ENCODE measurements at places on chromosomes 3 and 15. TPM values are rescaled to one million over a fixed set of nuclear protein-coding genes. Genes with fewer than 3 reads are reported as not detected.

ULK3 gene
- 25.2 TPM for polyA plus RNA-seq

CD86 gene
- polyA plus RNA-seq = 1.2 TPM

- no peak for DNase-seq
These were observed 30.2 kb downstream of the TSPAN3 start for GRCh38 chr15:77040673-77041072.

DNA sequence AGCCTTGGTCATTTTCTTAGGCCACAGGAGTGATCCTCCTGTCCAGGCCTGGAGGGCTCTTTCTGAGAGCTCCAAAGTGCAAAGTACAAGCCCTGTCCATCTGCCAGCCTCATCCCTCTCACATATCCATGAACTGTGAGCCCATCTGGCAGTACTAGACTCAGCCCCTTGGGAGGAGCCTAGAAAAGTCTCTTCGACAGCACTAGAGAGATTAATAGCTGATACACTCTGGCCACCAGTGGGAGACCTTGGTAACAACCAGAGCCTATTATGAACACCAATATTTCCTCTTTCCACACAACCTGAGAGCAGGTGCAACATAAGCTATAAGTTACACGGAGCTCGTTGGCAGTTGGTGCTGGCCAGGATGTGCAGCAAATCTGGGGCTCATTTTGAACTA is 59.5 kb upstream of the DCLK3 start:
- DNase-seq = peak; percentile 15

DNA sequence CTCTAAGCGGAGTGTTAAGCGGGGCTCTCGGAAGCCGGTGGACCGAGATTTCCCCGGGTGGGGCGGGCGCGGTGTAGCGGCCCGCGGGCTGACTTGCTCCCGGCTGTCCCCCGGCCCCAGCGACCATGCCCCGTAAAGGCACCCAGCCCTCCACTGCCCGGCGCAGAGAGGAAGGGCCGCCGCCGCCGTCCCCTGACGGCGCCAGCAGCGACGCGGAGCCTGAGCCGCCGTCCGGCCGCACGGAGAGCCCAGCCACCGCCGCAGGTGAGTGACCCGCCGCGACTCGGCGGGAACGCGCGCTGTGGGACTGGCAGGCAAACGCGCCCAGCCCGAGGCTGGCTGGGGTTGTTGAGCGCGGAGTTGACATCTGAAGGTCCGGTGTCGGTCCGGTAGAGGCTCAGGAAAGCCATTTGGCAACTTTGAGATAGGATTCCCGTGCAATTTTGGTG is 1.3 kb downstream of the SMC4 start:
- peak; percentile 24 for DNase-seq

- DNase-seq = no peak
These were observed 89.4 kb downstream of the ADAMTS17 start for GRCh38 chr15:100252359-100252758.

DNA sequence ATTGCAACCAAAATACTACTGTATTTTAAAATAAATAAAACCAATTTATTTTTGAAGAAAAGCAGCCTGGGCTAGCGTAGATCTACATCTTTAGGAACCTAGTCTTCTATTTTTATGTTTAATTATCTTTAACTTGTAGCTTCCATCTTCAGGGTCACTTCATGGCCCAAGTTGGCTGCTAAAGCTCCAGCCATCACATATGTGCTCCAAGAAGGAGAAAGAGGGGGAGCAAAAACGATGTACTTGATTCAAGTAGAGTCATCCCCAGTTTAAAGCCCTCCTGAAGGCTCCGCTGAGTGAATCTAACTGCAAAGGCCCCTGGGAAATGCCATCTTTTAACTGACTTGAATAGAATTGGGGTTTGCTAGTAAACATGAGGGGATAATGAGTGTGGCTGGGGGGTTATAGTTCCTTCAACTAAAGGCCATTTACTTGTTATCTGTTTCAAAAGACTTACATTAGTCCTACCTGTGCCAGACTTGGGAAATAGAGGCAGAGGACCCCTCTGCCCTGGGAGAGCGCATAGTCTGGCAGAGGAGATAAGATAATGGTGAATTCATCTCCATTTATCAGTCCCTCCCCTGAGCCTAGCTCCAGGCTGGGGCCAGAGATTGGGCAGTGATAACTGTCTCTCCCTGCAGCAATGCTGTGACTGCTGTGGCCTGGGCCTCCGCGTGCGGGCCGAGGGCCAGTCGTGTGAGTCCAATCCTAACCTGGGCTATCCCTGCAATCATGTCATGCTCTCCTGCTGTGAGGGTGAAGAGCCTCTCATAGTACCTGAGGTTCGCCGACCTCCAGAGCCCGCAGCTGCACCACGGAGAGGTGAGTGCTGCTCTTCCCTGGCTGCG is 64.6 kb downstream of the FBLN2 start:
- no peak for DNase-seq
